ENCODE measurements at places on chromosomes 11 and 22. TPM values are rescaled to one million over a fixed set of nuclear protein-coding genes. Genes with fewer than 3 reads are reported as not detected.
A peak's percentile ranks its signal among the peaks of the same experiment; 100 is the strongest.

- peak; percentile 38 for DNase-seq
Measured at GRCh38 chr11:23976426-23976825, 520.4 kb upstream of the LUZP2 start.

GRCh38 chr11:443542-444199, 1.9 kb upstream of the ANO9 start:
- DNase-seq: no peak

DNA sequence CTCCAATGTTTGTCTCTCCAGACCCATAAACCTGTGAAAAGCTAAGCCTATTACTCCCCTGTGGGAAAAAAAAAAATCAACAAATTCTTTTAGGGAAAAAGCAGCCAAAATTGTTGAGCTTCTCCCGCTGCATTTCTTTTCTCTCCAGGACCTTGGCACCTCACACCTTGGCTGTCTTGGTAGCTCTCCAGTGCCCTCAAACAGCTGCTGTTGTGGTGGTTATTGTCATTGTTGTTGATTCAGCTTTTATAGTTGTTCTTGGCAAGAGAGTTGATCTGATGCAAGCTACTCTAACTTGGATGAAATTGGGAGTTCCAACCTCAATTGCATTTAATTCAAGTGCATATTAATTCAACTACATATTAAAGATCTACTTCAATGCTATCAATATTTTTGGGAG, 516.9 kb upstream of the LARGE1 start:
- no peak for DNase-seq

DNA sequence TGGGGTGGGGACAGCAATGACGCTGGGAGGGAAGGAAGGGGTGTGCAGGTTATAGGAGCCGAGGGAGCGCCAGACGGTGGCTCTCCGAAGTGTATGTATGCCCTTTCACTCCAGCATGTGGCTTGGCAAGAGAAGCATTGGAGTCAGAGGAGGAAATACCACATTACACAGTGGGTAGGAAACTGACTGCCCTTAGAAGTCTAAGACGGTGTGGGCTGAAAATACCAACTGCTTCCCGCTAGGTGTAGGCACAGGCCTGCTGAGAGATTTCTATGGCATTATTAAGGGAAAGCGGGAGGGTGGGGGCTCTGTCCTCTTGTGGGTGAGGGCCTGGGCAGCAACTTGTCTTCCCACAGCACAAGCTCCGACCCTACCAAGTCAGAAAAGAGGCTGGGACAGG, 44.7 kb downstream of the CACNG2 start:
- peak; percentile 6 for DNase-seq

GRCh38 chr22:23673826-23674690, 16.8 kb upstream of the RGL4 start:
- no peak for DNase-seq

- no peak for DNase-seq
Measured at GRCh38 chr11:100910808-100911207, 218.8 kb downstream of the PGR start.

DNA sequence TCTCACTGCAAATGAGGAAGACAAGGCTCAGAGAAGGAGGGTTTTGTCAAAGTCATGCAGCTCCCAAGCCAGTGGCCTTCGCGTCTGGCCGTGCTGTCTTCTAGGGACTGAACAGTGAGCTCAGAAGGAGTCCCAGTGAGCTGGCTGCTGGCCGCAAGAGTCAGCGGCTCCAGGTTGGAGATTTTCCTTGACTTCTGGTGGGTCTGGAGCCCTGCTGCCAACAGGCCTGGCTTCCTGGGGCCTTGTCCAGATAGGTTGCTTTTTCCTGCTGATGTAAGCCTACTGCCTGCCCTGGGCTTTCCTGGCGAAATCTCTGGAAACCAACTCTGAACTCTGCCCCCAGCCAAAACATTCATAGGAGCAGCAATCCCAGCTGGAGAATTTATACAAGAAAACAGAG, 272.7 kb upstream of the CADM1 start:
- no peak for DNase-seq

- DNase-seq: peak; percentile 79
Measured at GRCh38 chr11:123560006-123560405, 94.4 kb downstream of the SCN3B start.

GRCh38 chr11:94310191-94310875, 6.0 kb downstream of the IZUMO1R start:
- DNase-seq: no peak

GRCh38 chr11:121282386-121282785, 10.2 kb upstream of the SC5D start:
- DNase-seq: no peak

DNA sequence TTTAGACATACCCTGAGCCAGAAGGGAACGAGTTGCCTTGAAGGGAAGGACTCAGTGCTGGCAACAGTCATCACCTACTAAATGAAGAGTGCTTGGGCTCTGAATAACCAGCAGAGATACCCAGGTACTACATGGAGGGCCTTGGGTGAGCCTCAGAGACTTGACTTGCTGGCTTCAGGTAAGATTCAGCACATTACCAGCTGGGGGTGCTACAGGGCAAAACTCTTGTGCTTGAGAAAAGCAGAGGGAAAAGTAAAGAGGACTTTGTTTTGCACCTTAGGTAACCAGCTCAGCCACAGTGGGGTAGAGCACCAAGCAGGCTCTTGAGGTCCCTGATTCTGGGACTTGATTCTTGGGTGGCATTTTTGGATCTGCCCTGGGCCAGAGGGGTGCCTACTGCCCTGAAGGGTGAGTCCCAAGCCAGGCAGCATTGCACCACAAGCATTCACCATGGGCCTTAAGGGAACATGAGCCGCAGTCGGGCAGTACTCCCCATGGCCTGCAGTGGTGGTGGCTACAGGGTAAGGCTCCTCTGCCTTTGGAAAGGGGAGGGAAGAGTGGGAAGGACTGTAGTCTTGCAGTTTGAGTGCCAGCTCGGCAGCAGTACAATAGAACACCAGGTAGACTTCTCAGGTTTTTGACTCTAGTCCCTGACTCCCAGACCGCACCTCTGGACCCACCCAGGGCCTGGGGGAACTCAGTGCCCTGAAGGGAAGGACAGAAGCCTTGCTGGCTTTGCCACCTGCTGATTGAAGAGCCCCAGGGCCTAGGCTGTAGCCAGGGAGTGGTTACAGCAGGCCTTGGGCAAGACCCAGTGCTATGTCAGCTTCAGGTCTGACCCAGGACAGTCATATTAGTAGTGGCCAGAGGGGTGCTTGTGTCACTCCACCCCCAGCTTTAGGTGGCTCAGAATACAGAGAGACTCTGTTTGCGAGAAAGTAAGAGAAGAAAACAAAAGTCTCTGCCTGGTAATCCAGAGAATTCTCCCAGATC, 22.7 kb upstream of the PLEKHA7 start:
- no peak for DNase-seq

DNA sequence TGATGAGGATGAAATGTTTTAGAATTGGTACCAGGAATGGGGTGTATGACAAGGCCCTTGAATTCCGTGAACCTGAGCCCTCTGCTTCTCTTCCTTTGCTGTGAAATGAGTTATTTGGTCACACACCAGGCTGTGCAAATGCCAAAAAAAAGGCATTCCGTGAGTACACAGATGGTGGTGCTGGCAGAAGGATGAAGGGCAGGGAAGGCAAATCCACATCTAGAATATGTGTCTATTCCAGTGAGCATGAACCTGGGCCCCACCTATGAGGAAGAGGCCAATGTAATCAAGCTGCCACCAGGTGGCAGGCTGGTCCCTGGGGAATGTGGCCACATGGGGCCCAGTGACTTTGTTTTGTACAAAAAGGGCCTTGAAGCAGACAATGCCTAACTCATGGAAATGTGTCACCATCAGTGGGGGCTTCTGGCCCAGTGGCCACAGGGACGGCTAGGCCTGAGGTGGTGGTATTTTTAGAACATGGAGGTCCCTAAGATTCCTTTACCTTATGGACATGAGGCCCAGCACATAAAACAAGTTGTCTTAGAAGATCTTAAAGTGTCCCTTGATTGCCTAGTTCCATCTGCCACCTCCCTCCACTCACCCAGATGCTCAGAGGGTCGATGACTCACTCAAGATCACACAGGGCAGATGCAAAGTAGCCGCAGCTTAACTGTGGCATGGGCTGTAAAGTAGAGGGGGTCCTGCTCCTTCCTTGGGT, 3.9 kb upstream of the RNF215 start:
- peak; percentile 73 for DNase-seq

- DNase-seq: no peak
Measured at GRCh38 chr22:50730941-50731661, 6.9 kb upstream of the ACR start.

DNA sequence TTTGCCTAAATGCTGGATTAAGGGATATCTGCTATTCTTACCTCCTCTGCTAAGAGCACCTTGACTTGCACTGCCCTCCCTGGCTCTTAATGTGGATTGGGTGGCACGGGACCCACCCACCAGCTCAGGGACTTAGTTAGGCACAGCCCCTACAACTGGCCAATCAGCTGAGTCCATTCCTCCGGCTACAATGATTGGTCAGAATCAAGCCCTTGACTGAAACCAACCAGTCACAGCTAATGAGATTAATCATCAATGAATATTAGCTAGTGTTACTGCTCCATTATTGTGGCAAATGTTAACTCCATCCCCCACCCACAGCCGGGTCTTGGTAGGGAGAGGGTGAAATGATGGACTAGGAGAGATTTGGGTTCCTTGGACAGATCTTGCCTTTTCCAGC, 328.0 kb downstream of the MN1 start:
- DNase-seq: no peak

DNA sequence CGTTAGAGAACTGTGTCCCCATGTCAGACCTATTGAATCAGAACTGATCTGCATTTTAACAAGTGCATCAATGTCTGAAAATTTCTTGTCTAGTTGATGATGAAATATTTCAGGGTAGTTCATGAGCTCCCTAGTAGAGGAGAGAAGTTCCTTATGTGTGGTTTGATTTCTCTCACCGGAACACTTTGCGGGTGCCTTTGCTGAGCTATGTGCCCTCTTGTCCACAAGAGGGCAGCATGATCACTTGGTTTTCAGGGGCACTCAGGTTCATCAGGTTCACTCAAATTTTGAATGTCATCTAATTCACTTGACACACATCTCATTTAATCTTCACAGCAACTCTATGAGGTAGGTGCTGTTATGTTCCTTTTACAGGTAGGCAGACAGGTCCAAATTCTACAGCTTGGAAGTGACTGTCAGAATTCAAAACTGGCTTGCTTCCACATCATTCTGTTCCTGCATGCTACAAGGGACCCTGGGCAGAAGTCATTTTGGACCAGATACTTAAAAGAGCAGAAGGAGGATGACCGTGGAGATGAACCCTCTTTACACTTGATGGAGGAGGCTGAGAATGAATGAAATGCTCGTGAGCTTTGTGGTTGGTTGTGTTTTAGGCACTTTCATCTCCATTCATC, 55.6 kb downstream of the P4HA3 start:
- DNase-seq: peak; percentile 66

DNA sequence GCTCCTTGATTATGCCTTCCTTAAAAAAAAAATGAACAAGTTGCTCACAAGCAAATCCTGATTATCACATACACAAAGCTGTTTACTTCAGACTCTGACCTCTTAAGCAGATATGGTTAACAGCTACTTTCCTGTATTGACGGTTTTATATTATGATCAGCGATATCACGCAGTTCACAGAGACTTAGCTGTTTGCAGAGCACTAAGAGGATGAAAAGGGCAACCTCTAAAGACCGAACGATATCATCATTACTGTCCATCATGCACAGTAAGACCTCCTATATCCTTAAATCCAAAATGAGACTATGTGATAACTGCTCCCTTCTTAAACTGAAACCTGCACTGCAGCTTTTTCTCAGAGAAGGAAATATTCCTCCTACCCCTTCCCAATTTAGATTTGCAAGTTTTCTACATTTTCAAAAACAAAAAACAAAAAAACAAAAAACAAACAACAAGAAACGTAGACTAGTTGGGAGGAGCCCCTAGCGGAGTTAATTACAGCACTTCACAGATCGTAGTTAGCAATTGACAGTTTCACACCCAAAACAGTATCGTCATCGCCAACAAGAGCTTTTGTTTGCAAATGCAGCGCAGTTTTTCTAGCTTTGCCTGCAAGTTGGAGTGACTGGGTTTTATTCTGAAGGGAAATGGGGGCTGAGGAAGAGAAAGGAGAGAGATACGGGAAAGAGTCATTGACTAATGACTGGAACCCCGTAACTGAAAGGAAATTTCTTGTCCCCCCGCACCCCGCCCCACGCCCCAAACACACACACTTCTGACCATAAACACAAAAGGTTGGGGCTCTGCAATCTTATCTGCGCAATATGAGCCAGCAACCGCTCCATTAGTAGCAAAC, 1.2 kb downstream of the DDX6 start:
- peak; percentile 13 for DNase-seq

DNA sequence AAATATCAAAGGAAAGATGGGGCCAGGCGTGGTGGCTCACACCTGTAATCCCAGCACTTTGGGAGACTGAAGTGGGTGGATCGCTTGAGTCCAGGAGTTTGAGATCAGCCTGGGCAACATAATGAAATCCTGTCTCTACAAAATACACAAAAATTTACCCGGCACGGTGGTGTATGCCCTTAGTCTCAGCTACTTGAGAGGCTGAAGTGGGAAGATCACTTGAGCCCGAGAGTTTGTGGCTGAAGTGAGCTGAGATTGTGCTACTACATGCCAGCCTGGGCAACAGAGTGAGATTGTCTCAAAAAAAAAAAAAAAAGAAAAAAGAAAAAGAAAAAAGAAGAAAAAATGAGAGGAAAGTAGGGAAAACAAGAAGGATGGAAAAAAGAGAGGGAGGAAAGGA, 3.8 kb upstream of the TRIM6 start:
- DNase-seq: no peak

DNA sequence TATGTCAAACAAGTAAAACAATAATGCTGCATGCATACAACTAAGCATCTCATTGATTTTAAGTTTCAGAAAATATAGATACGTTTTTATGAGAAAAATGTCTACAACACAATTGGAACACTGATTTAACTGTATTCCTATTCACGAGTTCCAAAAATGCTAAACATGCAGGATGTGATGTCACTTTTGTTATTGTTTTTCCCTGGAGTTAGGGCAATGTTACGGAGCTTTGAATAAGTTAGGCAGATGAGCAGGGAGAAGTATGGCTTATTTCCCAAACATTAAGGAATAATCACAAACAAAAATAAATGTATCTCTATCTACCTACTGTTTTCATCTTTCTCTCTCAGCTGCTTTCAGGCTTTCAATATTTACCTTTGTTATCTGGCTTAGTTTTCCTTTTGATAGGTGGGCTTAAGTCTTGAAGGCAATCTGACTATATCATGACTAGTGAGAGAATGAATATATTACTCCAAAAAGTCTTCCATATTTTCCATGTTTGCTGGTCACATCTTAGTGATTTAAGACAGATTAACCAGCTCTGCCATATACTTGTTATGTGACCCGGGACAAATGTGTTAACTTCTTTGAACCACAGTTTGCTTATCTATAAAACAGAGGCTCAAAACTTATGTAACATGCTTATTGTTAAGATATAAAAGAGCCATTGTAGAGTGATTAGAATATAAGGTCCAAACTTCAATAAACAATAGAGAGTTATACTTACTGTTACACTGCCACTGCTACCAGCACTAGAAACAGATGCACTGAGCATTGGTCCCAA, 854.4 kb upstream of the CCDC90B start:
- DNase-seq: no peak

- no peak for DNase-seq
Measured at GRCh38 chr11:27287205-27287604, 75.8 kb downstream of the CCDC34 start.

GRCh38 chr11:3224401-3225057, 5.9 kb upstream of the MRGPRG start:
- DNase-seq: no peak

PHOX2A gene
- not detected for polyA plus RNA-seq

KCNJ1 gene
- not detected for polyA plus RNA-seq

E2F8 gene
- 9.6 TPM for polyA plus RNA-seq

WBP2NL gene
- polyA plus RNA-seq: not detected

RBM4B gene
- 62.3 TPM for polyA plus RNA-seq

SLC22A8 gene
- 0.22 TPM for polyA plus RNA-seq

OR4X2 gene
- polyA plus RNA-seq: not detected

POU2AF2 gene
- polyA plus RNA-seq: not detected

ACTN3 gene
- polyA plus RNA-seq: 111 TPM

MIOX gene
- not detected for polyA plus RNA-seq
